Fibroblast of the conjunctiva (primary cell): ENCODE measurements at places on chromosomes 1 and 21.
A peak's percentile ranks its signal among the peaks of the same experiment; 100 is the strongest.

GRCh38 chr21:34545079-34545884, 33.3 kb upstream of the KCNE1 start:
- peak; percentile 83 for DNase-seq

GRCh38 chr1:192581131-192581927, 5.8 kb downstream of the RGS1 start:
- DNase-seq = no peak

GRCh38 chr1:247375747-247376146, 40.2 kb upstream of the NLRP3 start:
- no peak for DNase-seq

DNA sequence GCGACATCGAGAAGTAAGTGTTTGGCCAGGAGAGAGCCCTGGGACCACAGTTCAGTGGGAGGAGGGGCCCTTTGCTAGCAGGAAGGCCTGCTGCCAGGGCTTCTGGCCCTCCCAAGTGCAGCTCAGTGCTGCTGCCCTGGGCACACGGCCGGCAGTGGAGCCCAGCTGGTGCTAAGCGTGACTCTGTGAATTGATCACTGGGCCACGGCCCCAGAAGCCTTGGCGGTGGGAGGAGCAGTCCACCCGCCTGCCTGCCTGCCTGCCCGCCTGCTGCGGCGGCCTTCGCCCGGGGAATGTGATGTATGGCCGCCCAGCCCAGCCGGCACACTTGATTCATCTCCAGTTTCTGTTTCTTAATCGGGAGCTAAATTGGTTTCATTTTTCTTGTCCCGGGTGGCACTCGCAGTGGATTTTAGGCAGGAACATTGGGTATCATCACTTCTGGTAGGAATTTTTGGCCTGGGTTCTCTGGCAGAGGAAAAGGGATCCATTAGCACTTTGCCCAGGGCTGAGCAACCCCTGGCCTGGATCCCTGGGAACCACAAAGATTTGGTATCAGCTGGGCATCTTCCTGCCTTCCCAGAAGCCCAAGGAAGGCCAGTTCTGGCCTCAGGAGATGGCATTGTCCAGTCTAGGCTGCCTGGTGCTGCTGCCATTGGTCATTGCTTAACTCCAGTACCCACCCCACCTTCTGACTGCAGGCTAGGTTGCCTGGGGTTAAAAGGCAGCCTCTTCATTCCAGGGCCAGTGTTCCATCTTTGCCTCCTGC, 28.6 kb downstream of the TMEM53 start:
- no peak for DNase-seq

DNA sequence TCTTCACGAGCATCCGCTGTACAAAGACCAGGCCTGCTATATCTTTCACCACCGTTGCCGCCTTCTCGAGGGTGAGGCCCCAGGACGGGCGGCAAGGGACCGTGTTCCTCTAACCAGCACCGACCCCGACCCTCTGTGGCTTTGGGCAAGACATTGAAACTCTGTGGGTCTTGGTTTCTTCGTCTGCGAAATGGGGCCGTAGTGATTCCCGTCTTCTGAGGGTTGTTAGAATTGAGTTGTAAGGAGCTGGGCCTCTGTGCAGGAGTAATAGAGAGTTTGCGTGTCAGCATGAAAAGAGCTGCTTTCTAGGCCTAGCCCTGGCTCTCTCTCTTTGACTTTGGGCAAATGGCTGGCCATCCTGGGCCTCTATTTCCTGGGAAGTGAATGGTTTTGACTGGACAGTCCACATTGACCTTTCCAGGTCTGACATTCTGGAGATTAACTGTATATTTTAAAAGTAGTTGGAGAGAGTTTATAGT, 591 bp downstream of the MRPL37 start:
- DNase-seq = no peak

DNA sequence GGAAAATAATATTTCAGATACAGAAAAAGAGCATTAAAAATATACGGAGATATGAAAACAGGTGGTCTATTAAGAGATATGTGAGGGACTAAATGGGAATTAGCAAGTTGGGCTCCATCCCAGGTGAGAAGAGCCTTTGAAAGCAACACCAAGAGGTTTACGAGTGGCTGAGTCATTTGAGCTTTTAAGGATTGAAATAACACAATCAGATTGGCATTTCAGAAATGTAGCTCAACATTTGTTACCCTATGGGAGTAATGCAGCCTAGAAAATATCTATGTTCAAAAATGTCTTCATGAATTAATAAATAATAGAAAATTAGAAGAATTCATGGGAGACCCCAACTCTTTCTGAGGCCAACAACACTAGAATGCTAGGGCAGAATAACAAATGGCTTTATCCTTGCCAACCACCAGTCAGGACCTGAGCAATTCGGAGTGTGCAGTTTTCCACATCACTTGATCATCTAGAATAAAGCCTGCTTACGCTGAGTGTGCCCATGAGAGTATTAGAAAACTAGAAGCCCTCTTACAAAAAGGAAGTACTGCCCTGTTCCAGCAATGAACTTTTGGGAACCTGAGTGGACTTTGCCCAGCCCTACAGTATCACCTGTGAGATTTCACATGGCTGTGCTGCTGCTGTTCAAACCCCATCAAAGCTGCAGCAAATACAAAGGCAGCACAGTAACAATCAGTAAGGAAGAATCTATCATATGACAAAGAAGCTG, 538.0 kb upstream of the CAMK1G start:
- DNase-seq = no peak
